ENCODE measurements at places on chromosomes 11 and 22. TPM values are rescaled to one million over a fixed set of nuclear protein-coding genes. Genes with fewer than 3 reads are reported as not detected.

The SCN3B gene
- total RNA-seq, result 0.82 TPM

The TLCD5 gene
- total RNA-seq, result 11.8 TPM

The DUSP18 gene
- 7.9 TPM for total RNA-seq

The OR8B4 gene
- not detected for total RNA-seq

The FJX1 gene
- total RNA-seq, result 12.0 TPM

The MS4A3 gene
- not detected for total RNA-seq

The SLC2A11 gene
- 29.5 TPM for total RNA-seq

The RASSF10 gene
- 0.91 TPM for total RNA-seq

The DLG2 gene
- total RNA-seq, result 21.6 TPM

The PARVA gene
- total RNA-seq, result 37.6 TPM

The ASRGL1 gene
- 43.3 TPM for total RNA-seq

The BAIAP2L2 gene
- 4.9 TPM for total RNA-seq

The TRIM48 gene
- total RNA-seq, result not detected

The OR10A2 gene
- total RNA-seq, result not detected

The TIMM8B gene
- total RNA-seq, result 147 TPM

The TBX10 gene
- not detected for total RNA-seq

The TEF gene
- total RNA-seq, result 17.8 TPM

The ARHGAP42 gene
- 14.1 TPM for total RNA-seq

The OR8A1 gene
- not detected for total RNA-seq

The CDCA5 gene
- 67.0 TPM for total RNA-seq

The C1QTNF4 gene
- 0.75 TPM for total RNA-seq

The LINC01488 gene
- not detected for total RNA-seq

The TMEM191B gene
- 8.6 TPM for total RNA-seq

The BLID gene
- total RNA-seq, result not detected

The KIAA1671 gene
- total RNA-seq, result 28.6 TPM

The ANGPTL5 gene
- not detected for total RNA-seq

The NCAM1 gene
- 1.1 TPM for total RNA-seq

The YPEL4 gene
- total RNA-seq, result 0.32 TPM

The MFRP gene
- not detected for total RNA-seq

The CSNK2A3 gene
- 0.75 TPM for total RNA-seq

The C22orf15 gene
- total RNA-seq, result not detected

The GPR83 gene
- total RNA-seq, result 2.8 TPM

The PIWIL4 gene
- total RNA-seq, result 3.4 TPM
